ENCODE measurements at places on chromosomes 12 and 14.

DNA sequence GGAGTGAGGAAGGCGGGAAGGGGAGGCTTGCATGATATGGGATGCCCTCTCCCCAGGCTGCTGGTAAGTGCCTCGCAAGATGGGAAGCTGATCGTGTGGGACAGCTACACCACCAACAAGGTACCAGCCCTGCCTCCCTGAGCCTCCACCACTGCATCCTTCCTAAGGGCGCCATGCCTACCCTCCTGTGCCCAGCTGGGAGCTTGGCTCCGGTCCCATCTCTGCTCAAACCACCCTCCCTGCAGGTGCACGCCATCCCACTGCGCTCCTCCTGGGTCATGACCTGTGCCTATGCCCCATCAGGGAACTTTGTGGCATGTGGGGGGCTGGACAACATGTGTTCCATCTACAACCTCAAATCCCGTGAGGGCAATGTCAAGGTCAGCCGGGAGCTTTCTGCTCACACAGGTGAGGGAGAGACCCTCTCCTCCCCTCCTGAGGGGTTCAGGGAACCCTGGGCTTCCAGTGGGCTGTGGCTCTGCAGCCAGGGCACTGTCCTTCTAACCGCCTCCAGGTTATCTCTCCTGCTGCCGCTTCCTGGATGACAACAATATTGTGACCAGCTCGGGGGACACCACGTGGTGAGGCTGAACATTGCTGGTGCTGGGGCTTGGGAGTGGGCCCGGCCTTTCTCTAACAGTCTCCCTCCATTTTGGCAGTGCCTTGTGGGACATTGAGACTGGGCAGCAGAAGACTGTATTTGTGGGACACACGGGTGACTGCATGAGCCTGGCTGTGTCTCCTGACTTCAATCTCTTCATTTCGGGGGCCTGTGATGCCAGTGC is 2.6 kb downstream of the GNB3 start:
- no peak for DNase-seq

DNA sequence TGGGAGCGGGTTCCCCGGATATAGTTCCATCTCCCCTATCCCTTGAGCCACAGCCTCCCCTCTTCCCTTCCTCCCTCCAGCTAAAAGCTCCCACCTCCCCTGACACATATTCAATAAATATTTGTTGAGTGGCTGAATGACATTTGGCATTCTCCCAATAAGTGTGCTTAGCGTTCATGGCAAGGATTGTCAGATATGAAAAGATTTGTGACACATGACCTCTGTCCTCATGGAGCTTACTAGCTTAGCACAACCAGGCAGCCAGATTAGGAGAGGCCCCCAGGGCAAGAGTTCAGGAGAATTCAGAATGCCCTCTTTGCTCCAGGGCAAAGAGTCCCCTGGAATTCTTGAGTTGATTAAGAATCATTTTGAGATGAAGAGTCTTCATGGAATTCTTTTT is 22.5 kb upstream of the SLC6A12 start:
- DNase-seq, result no peak

- DNase-seq, result no peak
These were observed 91.7 kb upstream of the BMP4 start for GRCh38 chr14:54048311-54048710.

DNA sequence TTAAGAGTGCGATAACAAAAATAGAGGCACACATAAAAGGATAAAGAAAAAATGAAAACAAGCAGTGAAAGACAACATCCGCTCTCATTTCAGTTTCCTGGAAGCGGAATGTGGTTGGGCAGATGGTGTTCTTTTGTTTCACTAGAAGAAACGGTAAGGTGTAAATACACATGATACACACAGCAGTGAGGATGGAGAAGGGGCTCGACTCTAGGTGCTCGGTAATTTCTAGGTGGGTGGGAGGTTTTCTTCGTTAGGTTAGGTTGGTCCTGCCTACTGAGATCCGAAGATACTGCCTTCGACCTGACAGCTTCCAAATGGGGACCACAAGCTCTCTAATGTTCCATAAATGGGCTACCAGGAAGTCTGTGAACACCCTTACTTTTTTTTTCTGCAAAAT is 1082.5 kb downstream of the BCL11B start:
- DNase-seq, result peak; percentile 79

- DNase-seq, result no peak
These were observed 709.1 kb downstream of the DIO2 start for GRCh38 chr14:79502136-79502750.

DNA sequence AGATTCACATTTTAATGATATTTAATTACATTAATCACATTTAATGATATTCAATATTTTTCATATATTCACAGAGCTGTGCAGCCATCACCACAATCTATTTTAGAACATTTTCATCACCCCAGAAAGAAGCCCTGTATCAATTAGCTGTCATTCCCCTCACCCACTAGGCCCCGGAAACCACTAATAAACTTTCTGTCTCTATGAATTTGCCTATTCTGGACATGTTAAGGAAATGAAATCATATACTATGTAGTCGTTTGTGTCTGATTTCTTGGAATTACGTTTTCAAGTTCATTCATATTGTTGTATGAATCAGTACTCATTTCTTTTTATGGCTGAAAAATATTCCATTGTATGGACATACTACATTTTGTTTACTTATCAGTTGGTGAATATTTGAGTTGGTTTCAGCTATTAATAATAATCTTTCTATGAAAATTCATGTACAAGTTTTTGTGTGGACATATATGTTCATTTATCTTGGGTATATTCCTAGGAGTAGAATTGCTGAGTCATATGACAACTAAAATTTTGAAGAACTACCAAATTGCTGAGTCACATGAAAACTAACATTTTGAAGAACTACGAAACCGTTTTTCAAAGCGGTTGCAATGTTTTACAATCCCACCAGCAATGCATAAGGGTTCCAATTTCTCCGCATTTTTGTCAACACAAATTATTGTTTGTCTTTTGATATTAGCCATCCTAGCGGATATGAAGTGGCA is 11.7 kb upstream of the OTOGL start:
- DNase-seq, result no peak

DNA sequence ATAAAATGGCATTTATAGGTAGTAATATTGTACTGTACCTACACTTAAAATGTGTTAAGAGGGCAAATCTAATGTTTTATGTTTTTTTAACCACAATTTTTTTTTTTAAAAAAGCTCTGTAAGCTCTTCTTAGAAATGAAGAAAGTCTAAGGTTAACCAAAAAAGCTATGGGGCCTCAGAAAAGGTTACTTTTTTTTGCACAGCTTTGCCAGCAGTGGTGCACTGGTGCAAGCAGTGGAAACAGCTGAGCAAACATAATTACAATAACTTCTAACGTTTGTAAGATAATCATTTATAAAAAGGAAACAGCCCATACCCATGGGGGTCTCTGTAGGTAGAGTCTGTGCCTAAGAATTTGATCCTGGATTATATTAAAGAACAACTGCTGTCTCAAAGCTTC is 85.1 kb upstream of the NID2 start:
- DNase-seq, result no peak

DNA sequence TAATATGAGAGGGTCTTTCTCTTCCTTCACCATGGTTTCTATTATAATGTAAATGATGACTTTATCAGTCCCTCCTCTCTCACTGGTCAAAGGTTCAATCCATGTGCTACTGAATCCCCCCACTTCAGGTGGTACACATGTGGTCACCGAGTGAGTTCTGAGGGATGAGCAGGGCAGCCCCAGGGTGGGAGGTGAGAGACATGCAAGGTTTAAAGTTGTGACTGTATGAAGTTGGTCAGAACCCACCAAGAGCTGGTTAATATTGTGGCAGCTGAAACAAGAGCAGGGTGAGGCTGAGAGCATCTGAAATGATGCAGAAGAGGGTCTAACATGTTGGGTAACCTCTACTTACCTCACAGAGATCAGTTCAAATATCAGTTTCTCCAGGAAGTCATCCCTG is 444.7 kb upstream of the FBXO33 start:
- DNase-seq, result no peak

GRCh38 chr14:58783792-58784511 is 146.2 kb downstream of the DACT1 start:
- no peak for DNase-seq

DNA sequence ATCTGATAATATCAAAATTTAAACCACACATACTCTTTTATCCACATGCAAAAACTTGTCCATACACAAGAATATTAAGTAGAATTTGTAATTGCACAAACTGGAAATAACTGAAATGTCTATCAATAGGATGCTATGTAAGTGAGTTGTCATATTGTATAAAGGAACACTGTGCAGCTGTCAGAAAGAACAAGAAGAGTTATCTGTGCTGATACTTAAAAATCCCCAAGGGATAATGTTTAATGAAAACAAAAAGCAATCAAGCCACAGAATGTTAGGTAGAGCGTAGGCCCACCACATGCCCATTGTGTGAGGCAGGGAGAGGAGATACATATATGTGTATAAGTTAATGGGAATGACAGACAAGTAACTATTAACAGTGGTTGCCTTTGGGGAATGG is 25.9 kb upstream of the HIGD1C start:
- DNase-seq, result no peak

- peak; percentile 9 for DNase-seq
These were observed 142.3 kb upstream of the TMPO start for GRCh38 chr12:98373025-98373554.

DNA sequence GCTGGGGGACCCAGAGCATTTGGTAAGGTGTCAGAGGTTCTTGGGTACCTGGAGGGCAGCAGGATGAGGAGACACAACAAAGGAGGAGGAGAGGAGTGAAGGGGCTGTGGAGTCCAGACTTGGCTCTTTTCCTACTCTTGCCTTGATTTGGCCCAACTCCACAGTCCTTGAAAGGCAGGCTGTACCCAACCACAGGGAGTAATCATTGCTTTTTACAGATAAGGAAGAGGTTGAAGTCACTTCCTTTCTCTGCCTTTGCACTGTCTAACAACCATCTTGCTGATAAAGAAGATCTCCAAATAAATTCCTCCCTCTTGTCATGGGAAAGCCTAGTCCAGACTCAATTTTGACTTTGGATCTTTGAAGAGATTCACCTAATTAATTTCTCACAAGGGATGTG is 226.8 kb upstream of the HMGA2 start:
- DNase-seq, result no peak

- no peak for DNase-seq
These were observed 15.2 kb downstream of the IL31 start for GRCh38 chr12:122158700-122159285.

GRCh38 chr12:25929142-25929541 is 29.3 kb upstream of the RASSF8 start:
- DNase-seq, result no peak

GRCh38 chr14:100714258-100714892 is 12.3 kb upstream of the DLK1 start:
- DNase-seq, result no peak

GRCh38 chr12:123767613-123768012 is 5.5 kb downstream of the DNAH10 start:
- DNase-seq, result peak; percentile 9

- no peak for DNase-seq
These were observed 4.7 kb downstream of the ASB2 start for GRCh38 chr14:93971635-93972027.

- DNase-seq, result no peak
These were observed 3.2 kb upstream of the DIO3 start for GRCh38 chr14:101557811-101558738.

DNA sequence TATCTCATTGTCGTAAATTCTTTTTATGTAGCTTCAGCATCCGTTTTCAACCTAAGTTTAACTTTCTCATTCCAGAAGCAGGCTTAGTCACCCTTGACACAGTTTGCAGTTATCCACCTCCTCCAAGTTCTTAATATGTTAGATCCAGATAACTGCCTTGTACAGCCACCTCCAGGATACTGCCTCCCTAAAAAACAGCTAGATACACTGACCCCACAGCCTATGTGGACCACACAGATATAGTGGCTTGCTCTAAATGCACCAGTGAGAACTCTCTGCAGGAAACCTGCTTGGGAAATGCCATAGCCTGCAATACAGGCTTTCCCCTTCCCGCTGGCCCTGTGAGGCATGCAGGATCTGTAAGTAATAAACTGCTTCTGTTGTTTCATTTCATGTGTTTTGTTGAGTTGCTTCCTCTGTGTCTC is 11.1 kb upstream of the RTL1 start:
- DNase-seq, result no peak

GRCh38 chr14:67240168-67240932 is 885 bp upstream of the PALS1 start:
- peak; percentile 10 for DNase-seq

DNA sequence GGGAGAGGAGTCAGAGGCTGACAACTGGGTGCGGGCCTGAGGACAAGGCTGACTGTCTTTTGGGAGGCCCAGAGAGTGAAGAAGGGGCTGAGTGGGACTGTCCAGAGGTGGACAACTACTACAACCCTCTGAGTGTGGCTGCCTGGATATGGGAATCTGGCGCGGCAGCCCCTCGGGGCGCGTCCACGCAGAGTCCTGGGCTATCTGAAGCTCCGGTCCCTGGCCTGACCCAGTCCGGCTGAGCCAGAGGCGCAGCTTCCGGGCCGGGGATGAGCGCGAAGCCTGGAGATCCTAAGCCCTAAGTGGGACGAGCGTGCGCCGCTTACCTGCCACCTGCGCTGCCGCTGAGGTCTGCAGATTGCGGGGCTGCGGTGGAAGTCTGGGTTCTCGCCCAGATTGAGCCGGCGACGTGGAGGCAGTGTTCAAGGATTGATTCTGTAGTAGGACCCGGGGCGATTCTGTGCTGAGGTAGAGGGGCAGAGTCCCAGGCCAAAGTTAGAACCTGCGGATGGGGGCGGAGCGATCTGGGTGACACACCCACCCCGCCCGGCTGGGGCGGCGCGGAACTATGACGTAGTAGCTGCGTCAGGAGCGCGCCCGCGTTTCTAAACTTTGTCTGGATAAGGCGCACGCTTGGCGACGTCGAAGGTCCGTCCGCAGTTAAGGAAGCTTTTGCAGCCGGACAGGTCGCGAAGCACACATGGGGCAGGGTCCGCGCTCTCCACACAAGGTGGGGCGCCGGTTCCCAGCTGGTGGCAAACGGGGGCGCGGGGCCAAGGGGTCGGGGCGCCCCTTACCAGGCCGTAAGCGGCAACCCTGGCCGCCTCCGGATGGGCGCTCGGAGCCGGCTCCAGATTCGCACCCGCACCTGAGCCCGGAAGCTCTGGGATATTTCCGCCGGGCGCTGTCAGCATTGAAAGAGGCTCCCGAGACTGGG is at the start of the genes DHRS1 and NOP9:
DHRS1 (minus strand) TSS at position 526 of the 937 bp plus-strand sequence. CDS start 674 bp downstream, outside the sequence.
NOP9 (plus strand) TSS at position 596 of the 937 bp plus-strand sequence; CDS start at position 701, 105 bp downstream.
- DNase-seq, result peak; percentile 89

DNA sequence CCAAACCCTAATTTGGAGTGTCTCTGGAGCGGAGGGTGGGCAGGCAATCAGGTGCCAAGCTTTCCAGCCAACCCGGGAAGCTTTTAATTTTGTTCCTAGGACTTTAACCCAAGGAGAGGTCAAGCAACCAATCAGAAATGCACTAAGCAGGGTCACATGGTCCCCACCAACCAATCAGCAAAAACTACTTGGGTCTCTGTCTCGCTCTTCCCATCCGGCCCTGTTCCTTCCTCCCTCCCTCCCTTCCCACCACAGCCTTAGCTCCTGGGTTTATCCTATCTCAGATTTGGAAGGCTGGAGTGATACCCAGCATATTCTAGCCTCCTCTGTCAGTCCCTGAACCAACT is 7.3 kb downstream of the HOXC5 start:
- DNase-seq, result no peak

DNA sequence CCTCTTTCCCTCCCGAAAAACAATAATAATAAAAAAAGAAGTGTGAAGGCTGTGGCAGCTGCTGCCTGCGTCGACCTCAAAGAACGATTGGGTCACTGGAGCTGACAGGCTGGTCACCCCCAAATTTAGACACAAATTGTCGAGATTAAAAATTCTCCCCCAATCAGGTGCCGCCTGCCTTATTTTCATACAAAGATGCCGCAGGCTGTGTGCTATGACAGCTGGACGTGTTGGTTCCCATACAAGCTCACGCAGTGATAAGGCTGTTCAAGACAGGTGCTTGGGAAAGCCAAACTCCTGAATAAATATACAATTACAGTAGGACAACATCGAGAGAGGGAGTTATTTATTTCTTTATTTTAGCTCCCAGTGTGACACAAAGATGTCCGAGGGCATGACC is 1041.8 kb downstream of the VRK1 start:
- DNase-seq, result no peak

Data from CD4-positive, alpha-beta T cell treated with Interleukin-15 for 4 hours (primary cell).